DND-41 (cell line): ENCODE measurements at places on chromosomes 3 and 15.
A peak's percentile ranks its signal among the peaks of the same experiment; 100 is the strongest.

GRCh38 chr3:169509359-169509758 is 154.2 kb downstream of the MECOM start:
- H3K27me3 ChIP-seq = no peaks in the 10 kb centered on the region
- peak; percentile 21 for DNase-seq
- peaks cover 15% of the 10 kb centered on the region for H3K4me1 ChIP-seq

GRCh38 chr3:150286390-150287147 is 121.5 kb upstream of the TSC22D2 start:
- H3K36me3 ChIP-seq = no peaks in the 10 kb centered on the region
- no peak overlapping the region for H3K27ac ChIP-seq
- no peaks in the 10 kb centered on the region for H3K4me1 ChIP-seq
- no peak for DNase-seq
- H3K4me3 ChIP-seq = no peak overlapping the region

DNA sequence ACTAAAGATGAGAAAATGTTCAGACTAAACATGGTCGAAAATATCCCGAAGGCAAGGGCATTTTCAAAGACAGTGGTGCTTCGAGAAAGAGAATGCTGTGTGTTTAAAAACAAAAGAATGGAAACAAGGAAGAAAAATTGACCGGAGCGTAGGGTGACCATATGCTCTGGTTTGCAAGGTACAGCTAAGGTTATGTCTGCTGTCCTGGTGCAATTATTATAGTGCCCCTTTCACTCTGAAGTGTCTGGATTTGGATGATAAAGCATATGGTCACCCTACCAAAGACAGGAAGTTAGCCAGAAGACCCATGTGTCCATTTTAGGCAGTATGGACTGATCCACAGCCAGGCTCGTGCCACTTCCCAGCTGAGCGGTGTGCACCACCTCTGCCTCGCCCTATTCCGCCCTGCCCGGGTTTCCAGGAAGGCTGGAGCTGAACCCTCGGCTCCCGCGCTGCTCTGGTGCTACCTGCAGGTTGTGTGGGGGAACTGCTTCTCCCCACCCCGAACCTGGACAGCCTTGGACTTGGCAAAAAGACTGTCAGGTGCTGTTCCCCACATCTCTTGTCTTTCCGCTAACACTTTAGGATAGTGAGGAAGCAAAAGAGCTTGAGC is 25.2 kb downstream of the GOLGA6D start:
- peaks cover 7% of the 10 kb centered on the region for H3K27me3 ChIP-seq
- no peaks in the 10 kb centered on the region for H3K4me1 ChIP-seq
- peak; percentile 6 for DNase-seq
- H3K4me3 ChIP-seq = no peak overlapping the region
- H3K27ac ChIP-seq = no peak overlapping the region
- H3K36me3 ChIP-seq = no peaks in the 10 kb centered on the region

- no peak overlapping the region for H3K27ac ChIP-seq
- peaks cover 25% of the 10 kb centered on the region; the same call in 1 of the 2 replicates for H3K36me3 ChIP-seq
- no peaks in the 10 kb centered on the region for H3K27me3 ChIP-seq
- H3K4me3 ChIP-seq = no peak overlapping the region
Measured at GRCh38 chr3:11356269-11356668, 84.1 kb downstream of the ATG7 start.

DNA sequence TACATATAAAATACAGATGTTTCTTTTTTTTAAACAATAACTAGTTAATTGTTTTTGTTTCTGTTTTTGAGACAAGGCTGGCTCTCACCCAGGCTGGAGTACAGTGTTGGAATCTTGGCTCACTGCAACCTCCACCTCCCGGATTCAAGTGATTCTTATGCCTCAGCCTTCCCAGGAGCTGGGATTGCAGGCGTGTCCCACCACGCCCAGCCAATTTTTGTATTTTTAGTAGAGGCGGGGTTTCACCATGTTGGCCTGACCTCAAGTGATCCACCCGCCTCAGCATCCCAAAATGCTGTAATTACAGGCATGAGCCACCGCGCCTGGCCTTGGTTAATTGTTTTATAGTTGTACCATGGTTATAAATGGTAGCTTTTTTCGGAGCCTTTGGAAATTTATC is 72.3 kb downstream of the PIAS1 start:
- H3K4me3 ChIP-seq = no peak overlapping the region
- DNase-seq = no peak
- no peaks in the 10 kb centered on the region for H3K4me1 ChIP-seq
